Neural progenitor cell (in vitro differentiated cells): ENCODE measurements at places on chromosomes 11 and 22. TPM values are rescaled to one million over a fixed set of nuclear protein-coding genes. Genes with fewer than 3 reads are reported as not detected.

Gene SAA4
- total RNA-seq = not detected in 2 replicates

Gene GRAMD4
- total RNA-seq = 30.2 and 32.2 TPM in 2 replicates

Gene KDM4E
- not detected in 2 replicates for total RNA-seq

Gene ANO9
- 1.3 and 4.7 TPM in 2 replicates for total RNA-seq

Gene AIFM3
- total RNA-seq = 4.3 and 12.0 TPM in 2 replicates

Gene TMEM45B
- not detected in 2 replicates for total RNA-seq

Gene PATE2
- total RNA-seq = 0.24 TPM in 1 of 2 replicates, not detected in the other

Gene SCGB1D2
- total RNA-seq = not detected in 2 replicates

Gene ARFGAP2
- 95.0 and 160 TPM in 2 replicates for total RNA-seq

Gene MAPK8IP1
- 3.7 and 11.0 TPM in 2 replicates for total RNA-seq

Gene PEX16
- 11.6 and 26.5 TPM in 2 replicates for total RNA-seq

DNA sequence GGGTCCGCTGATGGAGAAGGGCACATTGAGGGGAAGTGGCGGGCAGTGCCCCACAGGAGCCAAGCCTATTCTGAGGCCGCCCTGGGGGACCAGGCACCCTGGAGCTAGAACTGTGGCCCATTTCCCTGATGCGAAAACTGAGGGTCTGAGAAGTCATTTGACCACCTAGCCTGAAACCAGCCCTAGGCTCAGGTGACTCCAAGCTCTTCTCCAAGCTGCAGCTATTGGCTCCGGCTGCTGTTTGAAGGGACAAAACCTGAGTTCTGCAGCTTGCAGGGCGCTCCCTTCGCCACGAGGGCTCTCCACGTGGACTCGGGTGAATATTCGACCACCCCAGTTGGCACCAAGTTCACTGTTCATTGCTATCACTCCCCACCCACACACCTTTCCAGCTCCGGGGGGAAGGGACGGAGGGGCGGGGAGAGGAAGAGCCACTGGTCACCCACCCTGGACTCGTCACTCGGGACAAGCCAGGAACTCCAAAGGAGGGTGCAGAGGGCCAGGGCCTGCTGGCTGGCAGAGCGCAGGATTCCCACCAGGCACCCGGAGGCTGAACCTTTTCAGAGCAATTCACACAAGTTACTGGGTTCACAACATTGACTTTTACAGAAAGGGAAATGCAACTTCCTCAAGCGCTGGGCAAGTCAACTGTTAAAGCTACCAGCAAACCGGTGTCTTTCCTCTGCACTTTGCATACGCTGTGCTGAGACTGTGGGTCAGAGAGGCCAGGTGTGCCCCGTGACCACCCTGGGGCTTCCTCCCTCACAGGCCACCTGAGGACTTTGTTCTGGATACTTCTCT lies 1.1 kb upstream of the RAC2 start:
- DNase-seq = no peak
- H3K36me3 ChIP-seq = no peaks in the 10 kb centered on the region
- peaks cover 3% of the 10 kb centered on the region for H3K4me1 ChIP-seq
- H3K27me3 ChIP-seq = no peaks in the 10 kb centered on the region

DNA sequence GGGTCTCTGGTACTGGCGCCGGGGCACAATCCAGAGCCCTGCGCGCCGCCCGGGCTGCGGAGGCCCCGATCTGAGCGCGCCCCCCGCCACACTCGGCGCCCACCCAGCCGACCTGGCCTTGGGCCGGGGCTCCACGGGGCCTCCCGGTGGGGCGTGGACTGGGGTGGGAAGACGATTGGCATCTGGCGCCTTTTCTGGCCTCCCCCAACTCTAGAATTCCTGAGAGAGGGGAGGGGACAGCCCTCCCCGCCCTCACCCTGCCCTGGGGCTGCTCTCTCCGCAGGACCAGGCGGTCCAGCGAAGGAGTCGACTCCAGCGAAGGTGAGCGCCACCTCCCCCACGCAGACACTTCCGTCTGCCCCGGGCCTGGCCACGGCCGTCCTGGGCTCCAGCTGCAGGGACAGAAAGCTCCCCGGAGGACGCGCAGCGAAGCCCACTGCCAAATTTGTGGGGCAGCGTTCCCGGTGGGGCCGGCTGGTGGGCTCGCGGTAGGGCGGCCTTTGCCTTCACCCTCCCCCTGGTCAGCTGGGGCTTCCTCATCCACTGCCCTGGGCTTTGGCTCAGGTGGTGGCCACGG lies 593 bp downstream of the SSH3 start:
- peaks cover 12% of the 10 kb centered on the region for H3K4me1 ChIP-seq
- H3K27ac ChIP-seq = no peak overlapping the region
- peak; percentile 51 for DNase-seq
- no peaks in the 10 kb centered on the region for H3K36me3 ChIP-seq
- peak overlapping the region; percentile 65 for H3K4me3 ChIP-seq

DNA sequence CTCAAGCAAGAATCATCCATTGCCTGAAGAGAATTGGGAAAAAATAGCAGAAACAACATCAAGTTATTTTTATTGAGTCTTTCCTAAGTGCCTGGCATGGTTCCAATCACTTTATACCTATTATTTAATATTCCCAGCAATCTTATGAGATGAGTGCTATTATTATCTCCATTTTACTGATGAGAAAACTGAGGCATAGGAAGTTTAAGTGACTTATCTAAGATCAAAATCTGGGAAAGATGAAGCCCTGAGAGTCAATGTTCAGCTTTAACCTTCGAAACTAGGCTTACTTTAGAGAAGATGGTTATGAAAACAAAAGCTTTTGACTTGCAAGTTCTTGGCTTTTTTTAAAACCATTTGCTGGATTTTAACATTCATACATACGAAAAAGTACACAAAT lies 141.6 kb downstream of the APIP start:
- DNase-seq = no peak
- H3K36me3 ChIP-seq = no peaks in the 10 kb centered on the region
- H3K27me3 ChIP-seq = no peaks in the 10 kb centered on the region
- H3K4me3 ChIP-seq = no peak overlapping the region
- no peaks in the 10 kb centered on the region for H3K4me1 ChIP-seq

- H3K4me1 ChIP-seq = no peaks in the 10 kb centered on the region
- DNase-seq = no peak
- H3K36me3 ChIP-seq = no peaks in the 10 kb centered on the region
- no peaks in the 10 kb centered on the region for H3K27me3 ChIP-seq
- H3K27ac ChIP-seq = no peak overlapping the region
Observed at GRCh38 chr11:6458352-6459098, 15.2 kb downstream of the TRIM3 start.

GRCh38 chr11:100592619-100593260 lies 94.3 kb upstream of the ARHGAP42 start:
- H3K36me3 ChIP-seq = no peaks in the 10 kb centered on the region
- no peaks in the 10 kb centered on the region for H3K4me1 ChIP-seq
- no peak overlapping the region for H3K27ac ChIP-seq
- no peak overlapping the region for H3K4me3 ChIP-seq
- no peaks in the 10 kb centered on the region for H3K27me3 ChIP-seq

- no peak for DNase-seq
- no peaks in the 10 kb centered on the region for H3K4me1 ChIP-seq
- no peaks in the 10 kb centered on the region for H3K27me3 ChIP-seq
- no peaks in the 10 kb centered on the region for H3K36me3 ChIP-seq
- H3K4me3 ChIP-seq = no peak overlapping the region
Observed at GRCh38 chr11:73940801-73941570, 9.8 kb upstream of the DNAJB13 start.

GRCh38 chr11:119335091-119335654 lies 846 bp downstream of the RNF26 start:
- H3K4me3 ChIP-seq = peak overlapping the region; percentile 91
- DNase-seq = no peak

GRCh38 chr11:72786305-72787215 lies 7.3 kb downstream of the STARD10 start:
- H3K27me3 ChIP-seq = peaks cover 6% of the 10 kb centered on the region
- peak; percentile 0 for DNase-seq
- no peak overlapping the region for H3K4me3 ChIP-seq
- H3K4me1 ChIP-seq = peaks cover 16% of the 10 kb centered on the region
- no peak overlapping the region for H3K27ac ChIP-seq

DNA sequence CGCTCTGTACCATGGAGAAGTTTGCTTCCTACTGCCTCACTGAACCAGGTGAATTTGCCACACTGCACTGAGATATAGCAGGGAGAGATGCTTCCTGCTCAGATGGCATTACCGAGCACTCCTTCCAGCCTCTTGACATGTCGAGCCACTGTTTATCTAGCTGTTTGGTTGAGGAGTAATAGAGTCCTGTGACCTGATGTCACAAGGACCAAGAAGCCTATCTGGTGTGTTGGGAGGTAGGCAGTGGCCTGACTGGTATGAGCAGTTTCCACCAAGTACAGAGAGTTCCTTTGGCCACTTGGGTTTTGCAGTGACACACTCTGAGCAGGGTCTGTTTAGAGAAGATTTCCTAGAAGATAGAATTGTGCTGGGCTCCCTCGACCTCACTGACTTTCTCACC lies 5.2 kb downstream of the ACAD8 start:
- no peaks in the 10 kb centered on the region for H3K36me3 ChIP-seq
- no peak overlapping the region for H3K27ac ChIP-seq
- no peak for DNase-seq
- H3K4me1 ChIP-seq = peaks cover 4% of the 10 kb centered on the region
- H3K27me3 ChIP-seq = no peaks in the 10 kb centered on the region

DNA sequence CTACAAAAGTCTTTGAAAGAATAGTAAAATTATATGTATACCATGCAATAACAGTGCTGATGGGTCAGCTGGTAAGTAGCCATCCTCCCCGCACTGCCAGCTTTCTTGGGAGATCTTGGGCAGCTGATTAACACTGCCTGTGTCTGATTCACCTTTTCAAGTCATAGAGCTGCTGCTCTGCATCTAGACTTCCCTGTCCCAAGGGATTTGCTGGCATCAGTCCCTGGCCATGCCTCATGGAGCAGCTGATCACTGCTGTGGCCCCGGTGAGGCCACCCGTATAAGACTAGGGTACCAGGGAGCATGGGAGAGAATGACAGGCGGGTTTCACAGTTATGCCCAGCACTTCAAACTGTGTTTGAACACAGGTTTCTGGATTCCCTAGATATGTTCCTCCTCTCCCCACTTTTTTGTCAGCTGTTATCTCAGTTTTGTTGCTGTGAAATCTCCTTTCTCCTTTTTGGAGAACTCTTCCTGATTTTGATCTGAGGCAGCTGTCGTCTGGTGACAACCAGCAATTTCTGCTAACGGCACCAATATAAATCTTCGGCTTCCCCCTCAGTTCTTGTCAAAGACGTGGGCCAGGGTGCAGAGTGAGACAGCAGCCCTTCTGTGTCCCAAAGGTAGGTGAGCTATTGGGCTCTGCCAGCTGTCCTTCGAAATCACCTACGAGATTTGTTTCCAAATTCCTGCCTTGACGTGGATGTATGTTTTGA lies 438.9 kb downstream of the NTM start:
- H3K4me1 ChIP-seq = peaks cover 18% of the 10 kb centered on the region
- no peaks in the 10 kb centered on the region for H3K27me3 ChIP-seq
- no peaks in the 10 kb centered on the region for H3K36me3 ChIP-seq
- H3K4me3 ChIP-seq = no peak overlapping the region
- DNase-seq = no peak

DNA sequence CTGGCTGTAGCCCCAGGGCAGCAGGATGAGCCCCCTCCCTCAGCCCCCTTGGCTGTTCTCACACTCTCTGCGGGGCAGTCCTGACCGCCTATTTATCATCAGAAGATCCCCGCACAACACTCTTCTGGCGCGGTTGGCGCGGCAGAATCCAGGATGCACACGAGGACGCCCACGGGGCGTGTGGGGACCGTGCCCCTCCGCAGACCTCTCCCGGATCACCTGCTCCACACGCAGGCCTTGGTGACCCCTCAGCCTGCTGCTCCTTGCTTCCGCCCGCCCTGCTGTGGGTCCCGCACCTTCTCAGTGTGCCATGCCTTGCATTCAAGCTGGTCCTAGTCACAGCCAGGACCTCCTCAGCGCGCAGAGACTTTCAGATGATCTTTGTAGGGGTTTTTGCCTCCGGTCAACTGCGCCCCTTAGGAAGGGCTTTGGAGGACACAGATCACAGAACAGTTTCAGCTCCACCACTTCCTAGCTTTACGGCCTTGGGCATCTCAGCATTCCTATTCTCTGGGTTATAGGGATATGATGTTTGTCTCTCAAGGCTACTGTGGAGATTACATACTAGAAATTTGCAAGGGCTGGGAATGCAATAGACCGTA lies 841 bp upstream of the TUB start:
- no peaks in the 10 kb centered on the region for H3K36me3 ChIP-seq
- no peak overlapping the region for H3K27ac ChIP-seq
- peak overlapping the region; percentile 66 for H3K4me3 ChIP-seq
- DNase-seq = no peak
- peaks cover 37% of the 10 kb centered on the region for H3K4me1 ChIP-seq

GRCh38 chr11:118238929-118239328 lies 13.2 kb downstream of the MPZL3 start:
- no peaks in the 10 kb centered on the region for H3K36me3 ChIP-seq
- H3K27ac ChIP-seq = no peak overlapping the region
- peaks cover 11% of the 10 kb centered on the region for H3K27me3 ChIP-seq
- DNase-seq = no peak

- no peaks in the 10 kb centered on the region for H3K36me3 ChIP-seq
- no peak overlapping the region for H3K27ac ChIP-seq
- no peak overlapping the region for H3K4me3 ChIP-seq
- H3K4me1 ChIP-seq = no peaks in the 10 kb centered on the region
Observed at GRCh38 chr11:17750013-17750800, 15.6 kb downstream of the KCNC1 start.

DNA sequence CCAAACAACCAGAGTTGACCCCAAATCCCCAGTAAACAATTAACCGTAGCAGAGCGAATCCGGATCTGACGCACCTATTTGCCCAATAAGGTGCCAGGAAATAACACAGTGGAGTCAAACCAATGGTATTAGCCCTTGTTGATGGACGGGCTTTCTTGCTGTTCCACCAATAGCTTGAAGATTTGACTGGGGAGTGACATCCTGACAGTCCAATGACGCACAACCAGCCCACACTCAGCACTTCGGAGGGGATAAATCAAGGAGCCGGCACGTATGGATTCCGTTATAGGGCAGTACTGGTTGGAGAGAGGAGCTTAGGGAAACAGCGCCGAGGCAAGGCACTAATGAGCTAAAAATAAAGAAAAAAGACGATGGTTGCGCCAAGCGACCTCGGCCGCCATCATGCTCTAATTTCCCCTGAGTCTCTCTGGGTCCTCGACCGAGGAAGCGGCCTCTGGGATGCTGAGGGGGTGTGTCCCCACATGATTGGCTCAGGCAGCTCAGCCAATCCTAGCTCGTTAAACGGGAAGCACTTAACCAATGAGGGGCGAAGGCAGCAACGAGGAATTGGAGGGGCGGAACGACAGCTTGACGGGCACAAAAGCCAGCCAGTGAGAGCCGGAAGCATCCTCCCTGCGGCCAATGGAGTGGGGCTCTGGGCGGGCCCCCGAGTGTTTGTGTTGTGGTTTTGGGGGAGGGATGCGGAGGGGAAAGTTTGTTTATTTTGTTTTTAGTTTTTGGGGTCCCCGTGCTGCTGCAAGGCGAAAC lies 49.5 kb downstream of the FAM83F start:
- DNase-seq = peak; percentile 99
- no peaks in the 10 kb centered on the region for H3K36me3 ChIP-seq
- peak overlapping the region; percentile 60 for H3K4me3 ChIP-seq
- peaks cover 38% of the 10 kb centered on the region for H3K27me3 ChIP-seq
- H3K27ac ChIP-seq = peak overlapping the region; percentile 89
- peaks cover 7% of the 10 kb centered on the region for H3K4me1 ChIP-seq

GRCh38 chr11:119149018-119149785 lies at the start of gene ABCG4:
Gene ABCG4 (plus strand): TSS chr11:119149052. CDS start chr11:119149966, 914 bp downstream.
- H3K27ac ChIP-seq = no peak within 1 kb of the TSS
- peak; percentile 78 for DNase-seq
- peaks cover 19% of the 10 kb centered on the region for H3K4me1 ChIP-seq
- peaks cover 69% of the 10 kb centered on the region for H3K27me3 ChIP-seq
- no peaks in the 10 kb centered on the region for H3K36me3 ChIP-seq

- peaks cover 10% of the 10 kb centered on the region for H3K4me1 ChIP-seq
- no peaks in the 10 kb centered on the region for H3K27me3 ChIP-seq
- H3K4me3 ChIP-seq = peak overlapping the region; percentile 93
- H3K27ac ChIP-seq = peak overlapping the region; percentile 97
Observed at GRCh38 chr22:36528341-36528740, 625 bp downstream of the EIF3D start.

GRCh38 chr11:36081274-36081945 lies 137.5 kb downstream of the LDLRAD3 start:
- H3K27ac ChIP-seq = no peak overlapping the region
- H3K36me3 ChIP-seq = peaks cover 8% of the 10 kb centered on the region
- H3K27me3 ChIP-seq = no peaks in the 10 kb centered on the region
- peaks cover 10% of the 10 kb centered on the region for H3K4me1 ChIP-seq
